Body of pancreas (tissue), 4 donors: ENCODE measurements at places on chromosomes 7 and 10. TPM values are rescaled to one million over a fixed set of nuclear protein-coding genes. Genes with fewer than 3 reads are reported as not detected.

Gene TRIL
- total RNA-seq = 1.6 TPM

Gene KCND2
- 0.52 TPM for total RNA-seq

Gene MMP21
- not detected for total RNA-seq

Gene DNTT
- not detected for total RNA-seq

Gene PDE6C
- total RNA-seq = not detected

Gene GCK
- total RNA-seq = 2.1 TPM

Gene TLX1
- total RNA-seq = 0.52 TPM

Gene PNLIPRP2
- total RNA-seq = 455 TPM

Gene PLPP4
- not detected for total RNA-seq

Gene CACUL1
- 12.9 TPM for total RNA-seq

Gene FAM237B
- total RNA-seq = not detected

Gene ZPBP
- not detected for total RNA-seq

Gene MYO1G
- total RNA-seq = 3.3 TPM

Gene FLNC
- total RNA-seq = 1.8 TPM

Gene TAS2R38
- not detected for total RNA-seq

Gene SYT15B
- 8.9 TPM for total RNA-seq

Gene ADRB1
- 8.6 TPM for total RNA-seq

Gene OPALIN
- not detected for total RNA-seq

Gene KLHDC10
- 15.6 TPM for total RNA-seq

Gene SP8
- total RNA-seq = not detected

Gene TMEM140
- total RNA-seq = 9.6 TPM

Gene GPR26
- total RNA-seq = not detected

Gene GRID2IP
- 1.0 TPM for total RNA-seq

Gene NEUROD6
- not detected for total RNA-seq

Gene CTTNBP2
- total RNA-seq = 18.5 TPM

Gene RRP12
- total RNA-seq = 22.1 TPM

Gene GPR158
- 0.52 TPM for total RNA-seq
